ENCODE measurements at places on chromosomes 5 and 9.

GRCh38 chr9:93655621-93656425 lies 79.4 kb downstream of the PHF2 start:
- DNase-seq, result no peak

- peak; percentile 82 for DNase-seq
Measured at GRCh38 chr5:172802567-172803176, 31.4 kb upstream of the ERGIC1 start.

DNA sequence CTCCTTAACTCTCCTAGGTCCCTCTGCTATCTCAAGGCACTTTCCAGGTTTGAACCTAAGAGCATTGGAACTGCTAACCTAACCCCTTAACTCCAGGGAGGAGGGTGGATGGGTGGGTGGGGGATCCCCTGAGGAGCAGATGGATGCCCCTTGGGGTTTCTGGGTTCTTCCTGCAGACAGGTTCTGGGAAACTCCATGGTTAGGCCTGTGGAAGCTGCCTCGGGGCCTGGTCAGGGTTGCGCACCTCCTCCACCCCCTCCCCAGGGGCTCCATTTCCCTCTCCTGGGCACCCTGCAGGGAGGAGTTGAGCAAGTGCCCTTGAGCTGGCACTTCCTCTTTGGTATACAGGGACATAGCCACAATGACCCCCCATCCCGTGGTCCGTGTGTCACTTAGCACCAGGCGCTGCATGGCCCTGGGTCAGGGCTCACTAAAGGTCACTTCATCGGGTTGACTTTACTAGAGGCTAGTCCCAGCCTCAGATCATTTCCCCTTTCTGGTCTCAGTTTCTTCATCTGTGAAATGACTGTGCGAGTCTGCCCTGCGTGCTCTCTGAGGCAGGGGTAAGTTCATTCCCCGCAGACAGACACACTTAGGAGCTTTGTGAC lies 16.0 kb downstream of the CXXC5 start:
- no peak for DNase-seq

- DNase-seq, result no peak
Measured at GRCh38 chr9:126001581-126002225, 254.5 kb downstream of the PBX3 start.

DNA sequence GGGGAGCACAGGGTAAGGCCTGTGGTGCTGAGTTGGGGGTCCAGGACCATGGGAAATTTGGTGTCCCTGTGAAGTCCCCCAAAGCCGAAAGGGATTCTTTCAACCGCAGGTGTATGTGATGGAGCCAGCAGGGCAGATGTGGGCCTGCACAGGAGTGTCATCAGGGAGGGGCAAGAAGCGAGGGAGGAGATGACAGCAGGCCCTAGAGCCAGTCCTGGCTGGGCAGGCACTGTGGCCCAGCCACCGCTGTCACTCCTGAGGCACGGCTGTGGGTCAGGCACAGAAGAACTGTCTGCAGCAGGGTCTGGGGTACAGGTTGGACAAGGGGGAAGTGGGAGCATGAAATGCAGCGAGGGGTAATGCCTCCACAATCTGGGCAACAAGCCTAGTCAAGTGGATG lies 4.8 kb downstream of the HK3 start:
- no peak for DNase-seq

- DNase-seq, result no peak
Measured at GRCh38 chr5:90707698-90708097, 149.1 kb downstream of the ADGRV1 start.

DNA sequence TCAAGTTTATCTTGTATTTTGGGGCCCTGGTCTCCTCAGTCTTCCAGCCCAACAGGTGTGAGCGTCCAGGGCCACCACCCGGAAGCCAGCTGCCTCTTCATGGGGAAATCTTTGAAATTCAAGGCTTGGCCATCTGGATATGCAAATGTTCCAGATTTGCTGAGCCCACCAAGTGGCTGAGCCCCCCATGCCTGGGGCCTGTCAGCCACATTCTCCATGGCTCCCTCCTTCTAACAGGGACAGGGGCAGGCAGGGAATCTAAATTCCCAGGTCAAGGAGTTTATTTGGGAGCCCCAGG lies 14.2 kb upstream of the CXXC5 start:
- no peak for DNase-seq

DNA sequence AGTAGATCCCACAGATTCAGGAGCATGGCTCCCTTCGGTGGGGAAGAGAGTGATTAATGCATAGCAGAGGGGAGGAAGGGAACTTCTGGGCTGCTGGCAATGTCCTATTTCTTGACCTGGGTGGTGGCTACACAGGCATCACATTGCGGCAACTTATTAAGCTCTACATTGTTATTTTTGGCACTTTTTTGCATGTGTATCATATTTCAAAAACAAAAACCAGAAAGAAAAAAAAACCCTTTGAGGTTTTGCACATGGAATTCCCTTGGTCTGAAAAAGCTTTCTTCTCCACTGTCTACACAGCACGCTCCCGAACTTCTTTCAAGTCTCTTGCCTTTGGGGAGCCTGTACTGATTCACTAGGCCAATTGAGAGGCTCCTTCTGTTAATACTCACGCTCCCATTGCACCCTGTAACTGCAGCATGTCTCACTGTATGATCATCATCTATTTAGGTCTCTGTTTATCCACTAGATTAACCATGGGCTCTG lies 25.1 kb downstream of the CEMIP2 start:
- DNase-seq, result no peak

- DNase-seq, result no peak
Measured at GRCh38 chr9:110337727-110338126, at the start of gene TXNDC8. TSS of gene TXNDC8 (minus strand) at chr9:110337863.

DNA sequence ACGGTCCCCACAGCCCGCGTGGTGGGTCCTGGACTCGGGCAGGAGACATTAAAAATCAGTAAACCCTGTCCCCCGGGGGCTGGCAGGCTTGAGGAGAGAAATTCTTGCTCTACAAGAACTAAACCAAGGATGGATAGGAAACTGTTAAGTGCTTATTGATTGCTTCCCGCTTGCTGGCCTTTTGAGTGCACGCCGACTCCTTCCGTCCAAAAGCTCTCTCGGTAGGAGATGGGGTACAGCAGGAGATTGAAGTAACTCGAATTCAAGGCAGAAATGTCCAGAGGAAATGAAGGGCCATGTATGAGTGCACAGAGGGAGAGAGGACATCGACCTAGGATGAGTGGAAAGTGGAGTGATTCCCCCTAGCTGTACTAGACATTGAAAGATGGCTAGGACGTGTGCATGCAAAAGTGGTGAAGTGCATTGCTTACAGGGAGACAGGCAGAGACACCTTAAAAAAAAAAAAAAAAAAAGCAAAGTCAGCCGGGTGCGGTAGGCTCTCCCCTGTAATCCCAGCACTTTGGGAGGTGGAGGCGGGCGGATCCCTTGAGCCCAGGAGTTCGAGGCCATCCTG lies 923 bp downstream of the RECK start:
- no peak for DNase-seq

DNA sequence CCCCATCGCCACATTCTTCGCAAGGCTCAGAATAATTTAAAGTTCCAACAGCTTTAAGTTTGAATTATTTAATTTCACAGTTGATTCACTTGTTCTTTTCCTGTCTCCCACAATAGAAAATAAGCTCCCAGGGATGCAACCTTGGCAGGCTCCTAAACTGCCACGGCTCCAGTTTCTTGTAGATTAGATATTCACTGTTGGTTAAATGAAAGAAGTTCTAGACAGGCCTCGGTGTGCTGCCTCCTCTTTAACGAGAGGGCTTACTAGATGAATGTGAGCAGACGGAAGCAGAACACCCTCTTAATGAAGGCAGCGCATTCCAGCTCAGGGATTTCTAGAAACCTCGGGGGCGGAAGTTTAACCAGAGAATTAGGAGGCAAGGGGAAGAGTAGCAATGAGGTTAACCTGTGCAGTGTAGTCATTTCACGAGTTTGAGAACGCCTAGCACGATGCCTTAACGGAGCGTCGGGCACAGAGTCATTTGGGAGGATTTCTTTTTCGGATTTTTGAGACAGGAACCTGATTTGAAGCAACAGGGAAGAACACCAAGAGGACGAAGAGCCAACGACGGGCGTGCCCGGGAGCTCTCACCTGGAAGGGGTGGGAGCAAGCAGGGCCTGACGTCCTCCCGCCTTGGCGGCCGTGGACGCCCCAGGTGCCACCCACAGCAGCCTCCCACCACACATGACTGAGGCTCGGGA lies 637 bp upstream of the SMC5 start:
- peak; percentile 34 for DNase-seq

DNA sequence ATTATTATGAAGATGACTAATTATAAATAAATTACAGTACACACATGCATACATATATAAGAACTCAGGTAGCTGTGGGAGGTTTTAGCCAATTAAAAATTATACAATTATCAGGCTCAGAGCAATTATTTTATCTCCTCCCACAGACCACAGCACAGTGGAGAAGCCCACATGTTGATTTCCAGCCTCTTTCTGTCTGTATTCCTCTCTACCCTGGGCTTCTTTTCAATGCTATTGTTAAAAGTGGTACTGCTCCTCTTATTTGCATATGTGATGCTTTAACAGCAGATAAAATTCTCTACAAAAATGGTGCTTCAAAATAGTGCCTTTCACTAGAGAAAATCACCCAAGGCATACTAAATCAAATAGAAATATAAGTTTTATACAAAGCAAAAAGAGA lies 218.7 kb downstream of the NFIB start:
- no peak for DNase-seq

DNA sequence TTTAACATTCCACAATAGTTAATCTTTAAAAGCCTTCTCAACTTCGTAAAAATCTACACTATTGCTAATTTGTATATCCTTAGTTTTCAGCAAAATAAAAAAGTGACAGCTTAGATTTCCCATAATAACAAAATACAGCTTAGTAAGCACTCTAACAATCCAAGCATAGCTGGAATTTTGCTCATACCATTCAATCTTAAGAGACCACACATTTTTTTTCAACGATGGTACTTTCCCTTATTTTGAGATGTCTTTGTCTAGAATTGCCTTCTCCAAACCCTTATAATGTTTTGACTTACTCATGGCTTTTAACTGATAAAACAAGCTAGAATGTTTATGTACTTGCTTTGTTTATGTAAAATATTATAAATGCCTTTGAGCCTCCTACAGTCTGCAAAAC lies 65.6 kb downstream of the HOMER1 start:
- no peak for DNase-seq
